Hematopoietic multipotent progenitor cell (in vitro differentiated cells): ENCODE measurements at places on chromosomes 3 and 15. TPM values are rescaled to one million over a fixed set of nuclear protein-coding genes. Genes with fewer than 3 reads are reported as not detected.

- DNase-seq, result peak; percentile 30
Observed at GRCh38 chr3:63910891-63911290, 1.3 kb downstream of the SCAANT1 start.

DNA sequence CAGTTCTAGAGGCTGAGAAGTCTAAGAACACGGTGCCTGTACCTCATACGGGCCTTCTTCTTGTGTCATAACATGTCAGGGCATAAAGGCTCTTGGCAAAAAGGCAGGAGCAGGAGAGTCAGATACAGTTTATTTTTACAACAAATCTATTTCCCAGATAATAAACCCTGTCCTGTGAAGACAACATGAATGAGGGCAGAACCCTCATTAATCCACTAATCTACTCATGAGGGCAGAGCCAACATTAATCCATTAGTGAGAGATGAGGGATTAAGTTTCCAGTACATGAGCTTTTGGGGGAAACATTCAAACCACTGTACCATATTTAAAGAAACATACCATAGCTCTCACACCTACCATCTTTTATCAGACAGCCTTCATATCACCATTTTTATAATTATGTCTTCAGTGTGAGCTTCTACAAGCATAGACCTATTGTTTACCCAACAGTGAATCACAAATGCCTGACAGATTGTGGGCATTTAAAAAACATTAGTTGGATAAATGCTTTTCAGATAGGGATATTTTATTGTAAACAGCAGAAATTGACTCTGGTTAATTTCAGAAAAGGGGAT, 645.8 kb downstream of the GRM7 start:
- no peak for DNase-seq

DNA sequence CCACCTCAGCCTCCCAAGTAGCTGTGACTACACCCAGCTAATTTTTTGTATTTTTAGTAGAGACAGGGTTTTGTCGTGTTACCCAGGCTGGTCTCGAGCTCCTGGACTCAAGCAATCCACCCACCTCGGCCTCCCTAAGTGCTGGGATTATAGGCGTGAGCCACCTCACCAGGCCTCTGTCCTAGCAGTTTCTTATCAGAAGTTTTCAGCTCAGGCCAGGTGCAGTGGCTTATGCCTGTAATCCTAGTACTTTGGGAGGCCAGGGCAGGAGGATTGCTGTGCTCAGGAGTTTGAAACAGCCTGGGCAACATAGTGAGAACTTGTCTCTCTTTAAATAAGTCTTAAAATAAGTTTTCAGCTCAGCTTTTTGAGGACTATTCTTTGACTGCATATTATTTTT, 48.4 kb downstream of the SGO1 start:
- no peak for DNase-seq

GRCh38 chr3:188470508-188471130, 316.7 kb downstream of the LPP start:
- no peak for DNase-seq

GRCh38 chr15:92803852-92804609, 96.1 kb upstream of the CHD2 start:
- peak; percentile 78 for DNase-seq

DNA sequence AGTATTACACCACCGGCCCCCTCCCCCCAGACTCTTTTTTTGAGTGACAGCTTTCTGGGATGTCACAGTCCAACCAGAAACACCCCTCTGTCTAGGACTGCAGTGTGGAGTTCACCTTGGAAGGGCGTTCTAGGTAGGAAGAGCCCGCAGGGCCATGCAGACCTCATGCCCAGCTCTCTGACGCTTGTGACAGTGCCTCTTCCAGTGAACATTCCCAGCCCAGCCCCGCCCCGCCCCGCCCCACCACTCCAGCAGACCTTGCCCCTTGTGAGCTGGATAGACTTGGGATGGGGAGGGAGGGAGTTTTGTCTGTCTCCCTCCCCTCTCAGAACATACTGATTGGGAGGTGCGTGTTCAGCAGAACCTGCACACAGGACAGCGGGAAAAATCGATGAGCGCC, 63.6 kb downstream of the AAGAB start:
- no peak for DNase-seq

DNA sequence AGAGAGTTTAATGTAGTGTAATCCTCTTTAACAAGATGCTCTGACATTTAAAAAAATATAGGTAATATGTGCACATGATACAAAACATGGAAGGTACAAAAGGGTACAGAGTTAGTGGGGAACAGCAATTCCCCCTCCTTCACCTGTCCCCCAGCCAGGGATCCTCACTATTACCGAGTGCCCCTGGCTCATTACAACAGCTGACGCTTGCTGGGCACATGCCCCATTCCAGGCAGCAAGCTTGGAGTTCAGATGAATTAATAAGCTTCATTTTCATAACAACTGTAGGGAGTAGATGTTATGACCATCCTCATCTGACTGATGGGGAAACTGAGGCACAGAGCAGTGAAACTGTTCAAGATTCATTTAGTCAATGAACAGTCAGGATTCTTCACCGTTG, 41.2 kb downstream of the PCSK6 start:
- DNase-seq, result no peak

- no peak for DNase-seq
Observed at GRCh38 chr15:53312707-53313106, 446.8 kb downstream of the WDR72 start.

GRCh38 chr3:161694682-161695564, 198.3 kb downstream of the OTOL1 start:
- no peak for DNase-seq

DNA sequence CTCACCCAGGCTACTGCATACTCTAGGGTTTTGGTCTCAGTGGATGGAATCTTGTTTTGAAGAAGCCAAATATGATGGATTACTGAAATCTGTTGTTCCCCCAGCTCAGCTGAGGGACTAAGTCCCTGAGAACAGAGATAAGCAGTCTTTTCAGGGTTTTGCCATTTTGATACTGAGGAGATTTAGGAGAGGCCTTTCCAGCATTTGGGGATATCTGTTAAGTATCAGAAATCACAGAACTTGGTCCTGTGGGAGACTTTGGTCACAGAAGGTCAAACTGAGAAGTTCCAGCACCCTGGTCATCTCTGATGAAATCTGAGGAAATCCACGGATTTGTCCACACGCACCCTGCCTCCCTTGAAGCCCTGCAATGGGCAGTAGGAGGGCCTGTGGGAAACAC, 181.0 kb upstream of the GADL1 start:
- no peak for DNase-seq

DNA sequence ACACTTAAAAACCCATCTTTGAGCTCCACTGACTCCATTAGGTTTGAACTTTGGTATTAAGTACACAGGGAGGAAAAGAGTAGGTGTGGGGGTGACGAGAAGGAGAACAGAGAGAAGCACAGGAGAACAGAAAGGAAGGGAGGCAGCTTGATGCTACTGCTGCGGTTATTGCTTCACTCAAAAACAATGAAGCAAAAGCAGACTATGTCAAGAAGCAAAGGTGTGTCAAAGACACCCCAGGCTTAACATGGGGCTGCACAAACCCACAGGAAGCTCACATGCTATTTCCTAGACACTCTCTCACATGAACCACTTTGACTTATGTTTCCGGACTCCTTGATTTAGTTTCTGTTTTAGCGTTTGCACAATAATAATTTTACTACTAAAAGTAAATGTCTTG, 961.0 kb upstream of the CFAP20DC start:
- DNase-seq, result peak; percentile 58

GRCh38 chr3:153970741-153971347, 150.3 kb upstream of the ARHGEF26 start:
- no peak for DNase-seq

- DNase-seq, result no peak
Observed at GRCh38 chr15:67940324-67940719, 100.5 kb upstream of the RNU6-1 start.

DNA sequence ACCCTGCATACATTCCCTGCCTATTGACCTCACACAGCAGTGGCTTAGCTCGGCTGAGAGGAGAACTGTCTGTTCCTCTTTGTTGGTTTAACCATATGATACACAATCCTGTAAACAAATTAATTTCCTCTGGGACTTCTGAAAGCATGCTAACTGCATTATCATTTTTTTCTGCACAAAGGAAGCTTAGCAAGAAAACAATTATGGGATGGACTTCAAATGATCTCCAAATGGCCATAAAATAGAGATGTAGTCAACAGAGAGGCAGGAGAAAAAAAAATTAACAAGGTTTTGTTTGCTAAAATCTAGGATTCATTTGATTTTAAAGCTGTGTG, 14.4 kb upstream of the TMC3 start:
- DNase-seq, result no peak

DNA sequence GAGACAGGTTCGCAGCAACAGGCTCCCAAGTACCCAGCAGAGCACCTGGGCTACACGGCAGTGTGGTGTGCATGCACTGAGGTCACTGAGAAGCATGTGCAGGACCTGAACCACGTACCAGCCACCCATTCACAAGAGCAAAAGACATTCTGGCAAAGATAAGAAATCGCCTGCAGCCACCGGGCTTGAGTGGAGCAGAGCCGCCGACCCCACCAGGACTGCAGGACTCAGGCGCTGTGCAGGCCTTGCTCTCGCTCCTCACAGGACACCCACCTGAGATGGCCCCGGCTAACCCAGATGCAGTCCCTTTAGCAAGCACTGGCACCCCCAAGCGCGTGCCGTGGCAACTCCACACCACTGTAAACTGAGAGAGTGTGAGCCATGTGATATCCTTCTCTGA, 32.3 kb upstream of the OCA2 start:
- DNase-seq, result no peak

DNA sequence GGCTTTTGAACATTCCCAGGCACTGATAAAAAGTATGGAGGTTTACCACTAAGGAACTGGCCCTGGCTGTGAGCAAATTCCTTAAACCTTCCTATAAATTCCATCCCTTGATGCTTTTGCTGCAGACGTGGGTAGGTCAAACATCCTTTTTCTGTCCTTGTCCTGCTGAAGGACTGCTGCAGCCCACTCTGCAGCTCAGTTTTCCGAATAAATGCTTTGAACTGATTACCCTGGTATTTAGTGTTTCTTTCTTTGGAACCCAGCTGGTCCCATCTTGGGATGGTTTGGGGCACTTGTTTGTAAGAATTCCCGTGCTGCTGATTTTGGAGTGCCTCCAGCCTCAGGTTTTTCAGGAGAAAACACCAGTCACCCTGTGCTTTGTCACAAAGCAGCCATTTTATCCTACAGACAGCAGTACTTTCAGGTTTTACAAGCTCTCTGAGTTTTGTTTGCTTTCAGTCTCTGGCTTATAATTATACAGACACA, 815.9 kb downstream of the VGLL3 start:
- no peak for DNase-seq

The PP2D1 gene
- total RNA-seq, result not detected

The CCR9 gene
- 1.9 TPM for total RNA-seq

The TRH gene
- total RNA-seq, result 6.5 TPM

The TNFAIP8L3 gene
- total RNA-seq, result not detected

The HESX1 gene
- 2.2 TPM for total RNA-seq

The IQCF5 gene
- total RNA-seq, result 0.27 TPM

The CAMK2N2 gene
- not detected for total RNA-seq

The IL16 gene
- total RNA-seq, result 44.7 TPM

The ZMYND10 gene
- total RNA-seq, result 3.8 TPM

The GOLGA8T gene
- total RNA-seq, result not detected

The SPESP1 gene
- 0.81 TPM for total RNA-seq

The MEX3B gene
- 29.4 TPM for total RNA-seq

The CHRNA7 gene
- total RNA-seq, result 2.7 TPM

The CLEC3B gene
- total RNA-seq, result 12.9 TPM
